ENCODE measurements at places on chromosomes 16 and 17.

GRCh38 chr16:84286578-84287240 is 8.0 kb upstream of the WFDC1 start:
- DNase-seq = no peak

DNA sequence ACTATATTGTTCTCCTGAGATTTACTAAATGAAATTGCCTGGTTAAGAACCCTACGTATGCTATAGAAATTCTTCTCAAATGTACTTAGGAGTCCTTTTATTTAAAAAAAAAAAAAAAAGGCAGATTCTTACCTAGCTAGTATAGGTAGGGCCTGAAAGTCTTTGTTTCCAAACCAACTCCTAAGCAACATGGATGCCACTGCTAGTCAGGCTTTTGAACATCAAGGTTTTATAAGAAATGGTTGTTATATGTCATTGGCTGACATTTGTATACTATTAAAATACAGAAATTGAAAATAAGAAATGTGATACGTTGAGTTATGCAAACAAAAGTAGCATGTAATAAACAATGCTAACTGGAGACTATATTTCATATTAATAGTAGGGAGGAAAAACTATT is 1.2 kb downstream of the EVI2A start:
- no peak for DNase-seq

GRCh38 chr17:39744075-39744835 is 6.5 kb downstream of the GRB7 start:
- no peak for DNase-seq

DNA sequence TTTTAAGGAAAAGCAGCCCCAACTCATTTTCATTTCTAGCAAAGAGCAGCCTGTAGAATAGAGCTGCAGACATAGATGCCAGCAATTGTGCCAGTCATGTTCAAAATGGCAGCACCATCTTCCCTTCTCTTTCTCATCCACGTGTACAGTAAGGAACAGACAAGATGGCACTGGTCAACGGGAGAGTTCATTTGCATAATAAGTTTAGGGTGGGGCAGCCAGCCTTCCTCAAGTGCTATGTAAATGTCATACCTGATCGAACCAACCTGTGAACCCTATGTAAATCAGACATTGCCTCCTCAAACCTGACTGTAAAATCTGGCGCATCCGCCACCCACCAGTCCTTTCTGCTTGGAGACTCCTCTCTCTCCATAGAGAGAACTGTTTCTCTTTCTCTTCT is 150.0 kb upstream of the CDH13 start:
- DNase-seq = no peak

DNA sequence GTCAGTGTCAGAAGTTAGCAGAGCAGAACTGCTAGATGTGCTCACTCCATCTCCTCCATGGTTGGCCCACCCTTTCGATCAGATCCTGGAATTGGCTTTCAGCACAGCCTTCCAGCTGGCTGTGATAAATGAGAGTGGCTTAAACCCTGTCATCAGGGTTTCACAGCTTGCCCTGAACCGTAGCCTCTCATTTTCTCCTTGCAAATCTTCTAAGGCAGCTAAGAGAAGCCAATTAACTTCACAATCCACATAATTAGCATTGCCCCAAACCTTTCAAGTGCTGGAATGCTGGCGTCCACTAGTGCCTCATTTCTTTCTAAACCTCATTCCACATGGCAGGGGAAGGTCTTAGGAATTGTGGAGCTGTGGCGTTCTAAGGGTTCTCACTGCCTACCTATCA is 21.7 kb downstream of the MILR1 start:
- DNase-seq = no peak

DNA sequence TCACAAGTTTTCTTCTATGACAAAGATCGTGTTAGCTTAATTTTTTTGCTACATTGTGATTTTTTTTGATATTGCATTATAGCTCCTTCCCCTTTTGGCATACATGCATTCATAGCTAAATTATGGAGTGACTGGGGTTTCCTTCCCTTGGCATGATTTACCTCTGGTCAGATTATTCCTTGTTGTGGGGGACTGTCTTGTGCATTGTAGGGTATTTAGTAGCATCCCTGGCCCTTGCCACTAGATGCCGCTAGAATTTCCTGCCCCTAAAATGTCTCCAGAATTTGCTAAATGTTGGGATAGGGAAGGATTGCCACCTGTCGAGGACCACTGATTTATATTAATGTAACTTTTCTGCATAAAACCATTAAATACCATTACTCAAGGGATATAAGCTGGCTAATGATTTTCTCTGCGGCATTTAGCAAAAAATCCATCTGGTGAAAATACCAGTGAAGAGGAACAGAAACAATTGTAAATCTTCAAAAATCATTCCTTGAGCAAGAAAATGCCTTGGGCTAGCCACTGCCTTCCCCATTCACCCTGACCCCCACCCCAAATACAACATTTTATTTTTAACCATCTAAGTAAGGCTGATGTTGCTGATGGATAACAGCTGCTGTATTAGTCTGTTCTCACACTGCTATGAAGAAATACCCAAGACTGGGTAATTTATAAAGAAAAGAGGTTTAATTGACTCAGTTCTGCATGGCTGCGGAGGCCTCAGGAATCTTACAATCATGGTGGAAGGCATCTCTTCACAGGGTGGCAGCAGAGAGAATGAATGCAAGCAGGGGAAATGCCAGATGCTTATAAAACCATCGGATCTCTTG is 195.2 kb downstream of the MAP2K6 start:
- DNase-seq = no peak

- DNase-seq = no peak
Observed at GRCh38 chr16:4513086-4513860, 25.3 kb downstream of the CDIP1 start.

- DNase-seq = no peak
Observed at GRCh38 chr17:28239271-28239624, 79.8 kb upstream of the TMEM97 start.

GRCh38 chr17:63082952-63083351 is 116.9 kb downstream of the TANC2 start:
- DNase-seq = no peak

DNA sequence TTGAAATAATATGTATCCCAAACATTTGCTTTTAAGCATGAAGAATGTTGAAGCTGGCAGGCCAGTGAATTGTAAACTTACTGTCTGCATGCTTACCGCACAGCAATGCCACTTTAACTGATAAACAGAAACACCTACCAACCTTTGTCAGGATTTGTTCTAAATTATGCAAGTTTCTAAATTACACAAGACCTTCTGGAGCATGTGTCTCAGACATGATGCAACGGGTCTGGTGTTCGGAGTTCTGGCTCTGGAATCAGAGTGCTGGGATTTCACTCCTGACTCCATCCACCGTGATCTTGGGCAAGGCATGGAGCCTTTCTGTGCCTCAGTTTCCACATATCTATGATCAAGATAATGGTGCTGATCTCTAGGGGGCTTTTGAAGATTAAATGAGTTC is 111.2 kb downstream of the CCT6B start:
- no peak for DNase-seq

DNA sequence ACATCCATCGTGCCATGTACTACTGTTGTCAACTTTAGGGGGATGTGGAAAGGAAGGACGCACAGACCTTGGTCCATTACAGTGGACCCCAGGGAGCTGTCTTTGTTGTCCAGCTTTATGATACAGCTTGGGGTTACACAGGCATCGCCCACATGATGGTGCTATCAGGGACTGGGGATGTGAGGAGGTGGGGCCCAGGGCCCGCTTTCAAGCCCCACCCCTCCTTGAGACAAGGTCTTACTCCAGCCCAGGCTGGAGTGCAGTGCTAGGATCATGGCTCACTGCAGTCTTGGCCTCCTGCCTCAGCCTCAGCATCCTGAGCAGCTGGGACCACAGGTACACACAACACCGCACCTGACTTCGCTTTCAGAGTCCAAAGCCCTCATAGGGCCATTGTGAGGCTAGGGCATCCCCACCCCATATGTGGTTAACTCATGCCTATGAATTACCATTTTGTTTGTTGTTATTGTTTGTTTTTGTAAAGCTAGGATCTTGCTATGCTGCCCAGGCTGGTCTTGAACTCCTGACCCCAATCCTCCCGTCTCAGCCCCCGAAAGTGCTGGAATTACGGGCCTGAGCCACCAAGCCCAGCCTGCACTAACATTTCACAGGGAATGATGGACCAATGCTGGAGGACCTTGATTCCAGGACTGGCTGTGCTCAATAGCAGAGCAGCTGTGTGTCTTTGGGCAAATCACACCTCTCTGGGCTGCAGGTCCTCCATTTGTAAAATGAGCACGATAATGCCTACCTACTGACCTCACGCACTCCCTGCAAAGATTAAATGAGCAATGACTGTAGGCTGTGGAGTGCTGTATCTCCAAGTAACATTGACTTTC is 17.2 kb downstream of the ST3GAL2 start:
- no peak for DNase-seq

DNA sequence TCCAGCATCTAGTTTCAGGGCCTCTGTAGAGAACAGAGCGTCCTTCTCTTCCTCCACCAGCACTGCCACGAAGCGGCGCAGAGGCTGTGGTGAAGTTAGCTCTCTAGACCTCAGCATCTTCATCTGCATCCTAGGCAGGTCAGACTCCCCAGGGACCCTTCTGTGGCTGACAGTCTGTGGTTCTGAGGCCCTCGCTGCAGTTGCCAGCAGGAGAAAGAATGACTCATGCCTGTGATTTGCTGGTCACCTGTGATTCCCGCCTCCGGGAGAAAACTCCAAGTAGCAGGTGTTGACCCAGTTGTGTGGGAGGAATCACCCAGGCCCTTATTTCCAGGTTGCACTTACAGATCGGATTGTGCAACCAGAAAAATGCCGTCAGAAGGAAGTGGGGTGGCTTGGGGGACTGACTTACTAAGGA is 117.3 kb upstream of the CACNG5 start:
- no peak for DNase-seq

Data from cerebellar nuclear complex (tissue), 1 donor.